T-helper 17 cell (primary cell): ENCODE measurements at places on chromosomes 11 and 22.

DNA sequence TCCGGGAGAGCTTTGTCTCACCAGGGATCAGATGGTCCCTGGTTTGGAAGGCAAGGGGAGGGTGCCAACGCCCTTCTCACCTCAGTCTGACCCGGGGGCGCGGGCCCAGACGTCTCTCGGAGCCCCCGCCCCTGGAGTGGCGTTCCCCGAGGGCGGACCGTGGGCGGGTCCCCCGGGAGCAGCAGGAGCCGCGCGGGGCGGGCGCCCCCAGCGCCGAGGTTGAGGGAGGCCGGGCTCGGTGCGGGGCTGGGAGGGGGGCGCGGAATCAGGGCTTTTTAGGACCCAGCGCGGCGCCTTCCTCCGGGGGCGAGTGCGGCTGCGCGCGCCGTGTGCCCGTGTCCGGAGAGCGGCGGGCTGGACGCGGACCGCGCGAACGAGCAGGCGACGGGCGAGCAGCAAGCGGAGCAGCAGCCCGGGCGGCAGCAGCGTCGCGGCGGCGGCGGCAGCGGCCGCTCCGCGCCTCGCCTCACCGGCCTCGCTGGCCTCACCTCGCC, at the start of gene KCNC1:
Gene KCNC1, plus strand, starts transcription at position 364 of the 494 bp plus-strand sequence. CDS start 1,222 bp downstream, outside the sequence.
- no peak for DNase-seq

DNA sequence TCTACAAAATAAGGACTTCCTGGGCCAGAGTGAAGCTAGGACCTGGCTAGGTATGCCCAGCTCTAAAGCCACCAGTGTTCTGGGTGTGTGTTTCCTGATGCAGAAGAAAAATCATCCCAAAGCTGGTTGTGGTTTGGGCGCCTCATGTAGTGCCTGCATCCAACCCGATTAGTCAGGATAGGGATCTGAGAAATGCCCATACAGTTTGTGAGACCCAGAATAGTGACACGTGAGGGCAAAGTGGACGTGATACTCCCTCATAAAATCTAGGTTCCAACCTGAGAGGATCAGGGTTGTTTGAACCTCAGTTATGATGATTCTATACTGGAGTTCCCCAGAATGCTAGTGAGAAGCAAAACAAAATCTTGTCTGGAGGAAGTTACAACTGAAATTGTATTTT, 238.4 kb downstream of the TBC1D22A start:
- no peak for DNase-seq

DNA sequence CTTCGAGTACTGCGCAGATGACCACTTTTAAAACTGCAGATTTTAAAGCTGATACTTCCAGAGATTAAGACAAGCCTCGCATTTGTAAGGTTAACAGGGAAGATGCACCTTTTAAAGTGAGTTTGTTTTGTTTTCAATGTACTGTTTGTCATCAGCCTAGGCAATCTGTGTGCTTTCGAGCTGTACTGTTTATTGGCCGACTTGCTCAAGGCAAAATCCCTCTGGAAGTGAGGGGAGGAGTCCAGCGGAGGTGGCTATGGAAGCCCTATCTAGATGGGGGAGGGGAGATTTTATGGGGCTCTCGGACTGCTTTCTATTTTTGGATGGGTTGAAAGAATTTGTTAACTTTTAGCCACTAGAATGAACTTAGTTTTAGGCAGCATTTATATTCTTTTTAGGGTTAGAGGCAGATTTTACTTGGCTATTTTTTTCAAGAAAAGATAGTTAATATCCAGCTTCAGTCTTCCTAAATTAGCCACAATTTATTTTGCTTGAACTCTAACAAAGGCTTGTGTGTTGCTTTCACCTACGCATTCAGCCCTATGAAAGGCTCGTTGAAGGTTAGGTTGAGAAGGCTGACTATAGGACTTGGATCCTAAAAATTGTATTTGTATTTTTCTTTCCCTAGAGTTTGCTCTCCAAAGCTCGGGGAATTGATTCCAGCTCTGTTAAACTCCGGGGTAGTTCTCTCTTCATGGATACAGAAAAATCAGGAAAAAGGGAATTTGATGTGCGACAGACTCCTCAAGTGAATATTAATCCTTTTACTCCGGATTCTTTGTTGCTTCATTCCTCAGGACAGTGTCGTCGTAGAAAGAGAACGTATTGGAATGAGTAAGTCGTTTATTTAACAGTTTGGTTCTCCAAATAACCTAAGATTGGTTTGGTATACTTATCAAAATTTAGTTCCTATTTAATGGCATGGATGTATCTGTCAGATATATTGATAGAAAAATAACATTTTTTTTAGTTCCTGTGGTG, 2.1 kb downstream of the WEE1 start:
- no peak for DNase-seq

DNA sequence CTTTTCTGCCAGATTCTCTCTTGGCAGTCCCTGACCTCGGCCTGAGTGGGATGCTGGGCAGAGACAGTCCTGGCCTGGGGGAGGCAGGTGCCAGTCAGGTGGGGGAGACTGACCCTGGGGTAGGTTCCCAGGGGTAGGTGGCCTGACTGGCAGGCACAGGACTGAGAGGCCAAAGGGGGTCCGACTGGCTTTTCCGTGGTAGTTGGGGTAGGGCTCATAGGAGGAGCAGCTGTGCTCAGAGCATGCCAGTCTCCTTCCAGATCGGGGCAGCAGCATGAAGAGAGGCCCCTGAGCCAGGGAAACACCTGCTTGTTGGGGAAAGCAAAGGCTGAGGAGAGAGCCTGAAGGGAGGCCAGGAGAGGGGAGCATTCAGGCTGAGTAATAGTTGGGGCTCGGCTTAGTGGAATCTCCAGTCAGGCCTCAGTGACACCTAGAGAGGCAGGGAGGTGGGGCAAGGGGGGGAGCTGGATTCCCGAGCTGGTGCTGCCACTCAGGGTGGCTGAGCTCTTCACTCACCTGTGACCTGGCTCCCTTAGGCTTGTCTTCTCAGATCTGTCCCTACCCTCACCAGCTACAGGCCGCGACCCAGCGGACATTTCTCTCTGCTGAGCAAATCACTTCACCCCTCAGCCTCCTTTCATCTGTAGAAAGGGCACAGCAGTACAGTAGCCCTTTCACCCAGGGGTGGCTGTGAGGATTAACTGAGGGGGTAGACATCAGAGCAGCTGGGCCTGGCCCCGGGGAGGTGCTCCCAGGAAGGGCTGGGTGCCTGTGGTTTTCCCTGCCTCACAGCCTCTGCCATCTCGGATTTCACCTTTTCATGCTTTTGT, 26.2 kb downstream of the MCM5 start:
- DNase-seq: no peak

DNA sequence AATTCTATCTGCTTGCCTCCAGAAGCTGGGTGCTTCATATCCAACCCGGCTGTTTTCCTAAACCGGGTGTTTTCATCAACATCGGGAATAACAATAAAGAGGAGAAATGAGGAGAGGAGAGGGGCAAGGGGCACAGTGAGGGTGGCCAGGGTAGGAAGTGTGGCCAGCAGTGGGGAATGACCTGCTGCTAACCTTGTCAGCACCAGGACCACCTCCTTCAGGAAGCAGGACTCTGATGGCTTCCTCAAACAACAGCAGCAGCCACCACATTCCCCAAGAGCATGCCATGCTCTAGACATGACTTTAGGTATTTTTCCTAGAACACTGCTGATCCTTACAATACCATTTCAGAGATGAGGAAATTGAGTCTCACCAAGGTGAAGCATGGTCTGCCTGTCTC, 52.4 kb downstream of the TPBGL start:
- DNase-seq: no peak

DNA sequence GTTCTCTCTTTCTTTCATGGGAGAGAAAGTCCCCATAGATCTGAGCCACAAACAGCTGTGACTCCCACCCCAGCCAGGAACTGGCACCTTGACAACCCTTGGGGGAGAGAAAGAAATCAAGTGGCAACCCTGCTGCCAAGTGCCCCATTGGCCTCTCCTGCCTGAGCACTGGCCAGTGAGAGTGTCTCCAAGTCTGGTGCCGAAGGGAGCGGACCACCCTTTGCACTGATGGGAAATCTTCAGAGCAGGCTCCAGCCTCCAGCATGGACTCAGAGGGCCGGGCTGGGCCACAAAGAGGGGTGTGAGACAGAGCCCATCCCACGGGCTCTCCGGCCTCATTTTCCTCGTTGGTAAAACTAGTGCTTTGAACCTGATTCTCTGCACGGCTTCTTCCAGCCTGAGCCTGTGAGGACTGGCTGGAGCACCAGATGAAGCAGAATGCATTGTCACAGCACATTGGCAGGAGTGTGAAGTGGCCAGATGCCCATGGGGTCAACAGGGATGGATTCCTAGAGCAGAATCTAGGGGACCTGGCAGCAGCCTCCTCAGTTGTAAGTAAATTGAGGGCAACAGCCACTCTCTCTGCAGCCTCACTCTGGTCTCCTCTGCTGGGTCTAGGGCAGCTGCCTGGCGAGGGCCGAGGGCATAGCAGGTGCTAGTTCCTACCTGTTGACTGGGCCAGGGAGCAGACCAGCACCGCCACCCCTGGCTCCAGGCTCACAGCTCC, 81.4 kb downstream of the TRIM29 start:
- no peak for DNase-seq

- no peak for DNase-seq
These were observed 1187.6 kb downstream of the BRD1 start for GRCh38 chr22:48639896-48640748.

DNA sequence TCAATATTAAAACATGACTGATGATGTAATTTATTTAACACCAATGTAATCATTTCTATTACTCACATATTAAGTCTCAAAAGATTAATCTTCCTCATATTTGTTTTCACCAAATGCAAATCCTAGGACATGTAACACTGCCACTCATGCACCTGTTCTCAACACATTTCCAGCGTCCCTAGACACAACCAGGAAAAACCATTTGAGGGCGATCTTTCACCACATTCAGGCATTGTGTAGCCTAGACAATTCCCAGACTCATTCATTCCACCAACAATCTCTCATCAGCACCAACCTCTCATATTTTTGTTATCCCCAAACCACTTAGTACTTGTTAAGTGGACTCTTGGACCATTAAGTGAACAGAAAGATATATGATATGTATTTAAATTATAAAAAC, 66.1 kb downstream of the SLC36A4 start:
- DNase-seq: no peak

GRCh38 chr11:95584589-95584988, 205.0 kb downstream of the FAM76B start:
- no peak for DNase-seq

GRCh38 chr11:11960687-11961086, 47.7 kb downstream of the DKK3 start:
- no peak for DNase-seq

DNA sequence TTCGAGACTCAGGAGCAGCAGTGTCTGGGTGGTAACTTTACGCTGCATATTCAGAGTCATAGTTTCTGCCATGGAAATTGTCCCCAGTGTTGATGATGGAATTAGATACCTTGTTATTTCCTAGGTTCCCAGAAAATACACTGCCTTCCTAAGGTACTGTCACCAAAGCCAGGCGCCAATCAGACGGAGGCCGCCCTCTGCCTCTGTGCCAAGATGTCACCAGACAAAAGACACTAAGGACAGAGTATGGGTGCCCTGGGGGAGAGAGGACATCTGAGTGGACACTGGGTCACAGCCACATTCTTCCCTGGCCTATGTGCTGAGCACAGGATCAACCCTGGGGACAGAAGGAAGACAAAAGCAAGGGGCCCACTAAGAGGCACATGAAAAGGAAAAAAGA, 11.2 kb downstream of the PLA2G6 start:
- DNase-seq: no peak

- no peak for DNase-seq
These were observed 61.2 kb upstream of the SUSD2 start for GRCh38 chr22:24120044-24120443.

- no peak for DNase-seq
These were observed 4.9 kb downstream of the HSD17B12 start for GRCh38 chr11:43685440-43685839.

GRCh38 chr11:128765571-128766549, 72.0 kb downstream of the FLI1 start:
- DNase-seq: no peak

- no peak for DNase-seq
These were observed 14.5 kb downstream of the MYH9 start for GRCh38 chr22:36373258-36373579.

DNA sequence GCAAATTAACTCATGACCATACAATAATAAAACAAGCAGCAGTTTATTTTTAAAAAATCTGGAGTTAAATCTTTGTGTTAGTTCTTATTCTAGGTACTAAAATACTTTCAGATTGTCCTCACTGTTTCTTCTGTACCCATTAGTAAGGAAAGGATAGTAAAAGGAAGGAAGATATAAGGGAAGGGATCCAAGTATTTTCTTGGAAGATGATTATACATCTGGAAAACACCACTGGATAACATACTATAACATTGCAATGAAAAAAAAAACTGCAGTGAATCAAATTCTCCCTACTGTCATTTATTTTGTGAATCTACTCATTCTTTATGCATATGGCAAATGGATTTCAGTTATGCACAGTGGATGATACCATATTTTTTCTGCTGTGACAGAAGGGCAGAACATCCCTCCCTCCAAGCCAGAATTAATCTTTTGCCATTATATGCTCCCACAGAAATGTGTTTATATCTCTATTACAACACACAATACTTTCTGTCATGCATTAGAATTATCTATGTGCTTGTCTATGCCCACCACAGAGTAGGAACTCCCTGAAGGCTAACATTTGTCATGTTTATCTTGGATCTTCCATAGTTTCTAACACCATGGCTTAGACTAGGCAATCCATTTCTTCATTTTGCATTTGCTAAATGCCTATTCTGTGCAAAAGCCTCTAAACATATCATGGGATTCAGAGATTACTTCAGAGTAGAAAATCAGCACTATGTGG, 282.3 kb upstream of the CTSC start:
- DNase-seq: no peak

GRCh38 chr22:44026066-44026629, 2.0 kb downstream of the PARVB start:
- no peak for DNase-seq

DNA sequence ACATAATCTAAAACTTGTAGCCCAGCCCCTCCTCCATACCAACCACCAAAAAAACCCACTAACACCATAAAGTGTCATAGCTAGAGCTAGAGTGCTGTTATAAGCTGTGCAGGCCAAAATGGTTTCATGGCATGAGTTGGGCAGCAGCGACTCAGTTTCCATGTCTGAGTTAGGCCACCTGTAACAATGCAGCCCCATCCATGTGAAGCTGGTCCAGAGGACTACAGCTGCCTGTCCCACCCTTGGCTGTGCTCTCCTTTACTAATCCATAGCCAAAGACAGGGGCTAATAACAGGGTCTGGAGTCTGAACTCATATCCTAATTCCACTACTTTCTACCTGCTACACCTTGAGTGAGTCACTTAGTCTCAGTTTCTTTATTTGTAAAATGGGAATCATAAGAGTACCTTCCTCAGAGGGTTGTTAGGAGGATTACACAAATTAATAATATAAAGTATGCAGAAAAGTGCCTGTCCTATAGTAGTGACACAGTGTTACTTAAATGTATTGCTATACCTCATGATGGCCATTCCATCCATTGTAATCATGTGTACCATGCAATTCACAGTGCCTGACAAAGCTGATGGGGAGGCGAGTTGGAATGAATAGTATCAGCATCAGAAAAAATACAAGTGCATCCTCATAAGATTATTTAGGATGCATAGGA, 20.6 kb downstream of the KCNQ1OT1 start:
- DNase-seq: no peak

GRCh38 chr22:47616396-47617020, 854.1 kb downstream of the TBC1D22A start:
- no peak for DNase-seq

GRCh38 chr11:62461740-62462507, 43.1 kb downstream of the SCGB1A1 start:
- DNase-seq: no peak
